ENCODE measurements at places on chromosomes 3 and 15. TPM values are rescaled to one million over a fixed set of nuclear protein-coding genes. Genes with fewer than 3 reads are reported as not detected.

Gene ZNF148
- 14.0 TPM for polyA plus RNA-seq

Gene TGM4
- polyA plus RNA-seq = 1.6 TPM

Gene SAXO2
- polyA plus RNA-seq = 2.0 TPM

Gene GHRL
- not detected for polyA plus RNA-seq

Gene PCSK6
- polyA plus RNA-seq = 0.22 TPM

Gene CCRL2
- polyA plus RNA-seq = not detected

Gene NR1I2
- not detected for polyA plus RNA-seq

Gene XIRP1
- not detected for polyA plus RNA-seq

All from mammary epithelial cell (primary cell).